ENCODE measurements at places on chromosomes 2 and 18.

DNA sequence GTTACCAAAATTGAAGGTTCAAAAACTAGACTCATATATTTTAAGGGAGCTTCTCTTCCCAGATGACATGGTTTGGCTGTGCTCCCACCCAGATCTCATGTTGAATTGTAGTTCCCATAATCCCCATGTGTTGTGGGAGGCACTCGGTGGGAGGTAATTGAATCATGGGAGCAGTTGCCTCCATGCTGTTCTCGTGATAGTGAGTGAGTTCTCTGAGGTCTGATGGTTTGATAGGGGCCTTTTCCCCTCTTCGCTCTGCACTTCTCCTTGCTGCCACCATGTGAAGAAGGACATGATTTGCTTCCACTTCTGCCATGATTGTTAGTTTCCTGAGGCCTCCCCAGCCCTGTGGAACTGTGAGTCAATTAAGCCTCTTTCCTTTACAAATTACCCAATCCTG lies 140.1 kb downstream of the MAIP1 start:
- DNase-seq = no peak

- DNase-seq = peak; percentile 23
These were observed 15.3 kb downstream of the GAREM1 start for GRCh38 chr18:32455361-32455760.

DNA sequence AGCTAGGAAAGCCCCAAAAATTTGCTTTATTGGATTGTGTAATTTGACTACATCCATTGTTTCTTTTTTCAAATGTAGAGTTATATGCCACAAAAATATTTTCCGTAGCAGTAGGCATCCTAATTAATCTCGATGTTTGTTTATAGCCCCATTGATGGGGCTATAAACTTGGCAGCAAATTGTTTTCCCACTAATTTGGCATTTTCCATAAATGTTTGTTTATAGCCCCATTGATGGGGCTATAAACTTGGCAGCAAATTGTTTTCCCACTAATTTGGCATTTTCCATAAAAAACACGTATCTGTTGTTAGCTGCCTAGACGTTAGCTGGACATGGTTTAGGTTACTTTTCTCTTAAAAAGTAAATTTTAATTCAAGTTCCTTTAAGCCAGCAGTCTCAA lies 23.8 kb downstream of the MSH2 start:
- no peak for DNase-seq

DNA sequence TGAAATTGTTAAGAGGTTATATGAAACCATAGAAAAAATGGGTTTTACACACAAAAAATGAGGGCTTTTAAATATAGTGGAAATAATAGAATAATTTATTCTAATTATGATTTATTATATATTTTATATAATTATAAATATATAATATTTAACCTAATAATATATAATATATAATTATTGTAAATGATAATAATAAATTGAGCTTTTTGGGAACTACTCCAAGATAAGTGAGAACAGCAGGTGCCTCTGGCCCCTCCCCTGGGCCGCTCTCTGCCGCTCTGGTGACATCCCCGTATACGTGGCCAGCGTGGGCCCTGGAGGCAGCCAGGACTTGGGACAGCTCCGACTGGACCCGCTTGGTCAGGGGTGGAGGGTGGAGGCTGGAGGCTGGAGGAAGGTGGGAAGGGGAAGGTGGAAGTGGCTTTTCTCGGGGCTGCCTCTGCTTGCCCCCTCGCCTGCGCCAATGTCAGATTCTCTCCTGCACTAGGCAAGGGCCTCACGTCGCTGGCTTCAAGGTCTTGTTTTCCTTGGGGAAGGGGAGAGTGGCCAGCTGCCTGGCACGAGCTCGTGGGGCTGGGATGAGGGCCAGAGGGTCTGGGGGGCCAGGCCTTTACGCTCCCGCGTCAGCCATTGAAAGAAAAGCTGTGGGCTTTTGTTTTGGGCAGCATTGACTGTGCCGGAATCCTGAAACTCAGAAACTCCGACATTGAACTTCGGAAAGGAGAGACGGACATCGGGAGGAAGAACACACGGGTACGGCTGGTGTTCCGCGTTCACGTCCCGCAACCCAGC lies 54.8 kb downstream of the NFATC1 start:
- DNase-seq = no peak

DNA sequence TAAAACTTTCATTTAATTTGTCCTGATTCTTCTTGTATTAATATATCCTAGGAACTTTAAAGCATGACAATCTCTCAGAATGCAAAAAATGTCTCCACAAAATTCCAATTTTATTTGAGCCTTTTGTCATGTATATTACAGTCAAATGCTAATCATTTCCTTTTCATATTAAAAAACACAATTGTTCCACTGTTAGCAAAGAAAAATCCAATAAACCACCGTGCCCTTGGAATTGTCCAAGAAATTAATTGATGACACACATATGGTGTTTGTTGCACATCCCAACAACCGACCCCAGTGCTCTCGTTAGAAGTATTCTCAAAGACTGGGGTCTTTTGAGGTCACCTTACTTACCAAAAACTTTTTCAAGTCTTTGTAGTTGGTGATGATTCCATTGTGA lies 28.1 kb downstream of the GFPT1 start:
- DNase-seq = no peak

GRCh38 chr2:44967727-44968432 lies 26.4 kb downstream of the SIX3 start:
- no peak for DNase-seq

- no peak for DNase-seq
These were observed 41.6 kb upstream of the TMEM177 start for GRCh38 chr2:119637371-119637770.

GRCh38 chr2:133732059-133732458 lies 163.8 kb upstream of the NCKAP5 start:
- no peak for DNase-seq

DNA sequence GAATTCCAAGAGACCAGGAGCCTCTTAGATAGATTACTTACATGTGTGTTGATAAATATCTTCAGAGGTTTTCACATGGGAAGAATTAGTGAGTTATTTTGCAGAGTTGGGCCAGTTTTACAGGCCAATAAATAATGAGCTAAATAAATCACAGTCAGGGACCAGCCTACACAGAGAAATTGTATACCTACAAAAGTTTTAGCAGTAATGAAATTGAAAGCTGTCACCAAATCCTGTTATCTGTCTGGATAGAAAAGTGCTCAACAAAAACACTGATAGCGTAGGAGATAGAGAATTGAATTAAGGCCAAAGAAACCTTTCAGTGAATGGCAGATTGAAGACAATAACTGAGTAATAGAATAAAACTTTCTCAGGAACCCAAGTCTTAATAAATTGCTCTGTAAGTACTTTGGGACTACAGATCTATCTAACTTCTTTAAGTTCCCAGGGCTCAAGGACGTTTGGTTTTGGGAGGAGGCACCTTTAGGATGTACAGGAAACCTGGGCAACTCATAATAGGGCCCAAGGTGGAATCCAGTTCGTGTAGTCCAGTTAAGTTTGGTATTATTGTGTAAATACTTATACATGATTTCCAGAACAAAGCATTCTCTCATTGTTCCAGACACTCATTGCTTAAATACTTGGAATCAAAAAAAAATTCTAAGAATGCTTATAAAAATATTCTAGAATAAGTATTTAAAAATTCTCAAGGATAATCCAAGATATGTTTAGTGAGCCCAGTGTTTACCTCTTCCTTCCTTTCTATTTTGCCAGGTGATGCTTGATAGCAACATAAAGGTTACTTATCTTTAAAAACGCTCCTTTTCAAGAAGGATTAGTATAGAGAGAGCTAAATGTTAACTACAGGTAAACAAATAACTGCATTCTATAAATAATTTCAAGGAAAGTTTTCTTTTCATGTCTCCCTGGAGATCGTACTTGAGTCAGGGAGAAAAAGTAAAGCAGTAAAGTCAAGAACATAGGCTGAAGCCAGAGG lies 134.5 kb downstream of the NCKAP5 start:
- peak; percentile 30 for DNase-seq

DNA sequence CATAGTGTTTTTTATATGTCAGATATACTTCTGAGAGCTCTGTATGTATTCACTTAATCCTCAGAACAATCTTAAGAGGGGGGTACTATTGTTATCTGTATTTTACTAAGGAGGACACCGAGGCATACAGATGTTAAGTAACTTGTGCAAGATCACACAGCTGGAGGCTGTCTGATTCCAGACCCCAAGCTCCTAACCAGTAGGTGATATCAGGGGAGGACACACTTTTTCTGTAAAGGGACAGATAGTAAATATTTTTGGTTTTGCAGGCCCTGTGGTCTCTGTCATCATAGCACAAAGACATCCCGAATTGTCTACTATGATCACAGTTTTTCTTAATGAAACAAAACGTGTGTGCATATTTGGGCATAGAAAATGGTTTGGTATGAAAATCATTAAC lies 143.7 kb downstream of the LAMA3 start:
- DNase-seq = no peak

DNA sequence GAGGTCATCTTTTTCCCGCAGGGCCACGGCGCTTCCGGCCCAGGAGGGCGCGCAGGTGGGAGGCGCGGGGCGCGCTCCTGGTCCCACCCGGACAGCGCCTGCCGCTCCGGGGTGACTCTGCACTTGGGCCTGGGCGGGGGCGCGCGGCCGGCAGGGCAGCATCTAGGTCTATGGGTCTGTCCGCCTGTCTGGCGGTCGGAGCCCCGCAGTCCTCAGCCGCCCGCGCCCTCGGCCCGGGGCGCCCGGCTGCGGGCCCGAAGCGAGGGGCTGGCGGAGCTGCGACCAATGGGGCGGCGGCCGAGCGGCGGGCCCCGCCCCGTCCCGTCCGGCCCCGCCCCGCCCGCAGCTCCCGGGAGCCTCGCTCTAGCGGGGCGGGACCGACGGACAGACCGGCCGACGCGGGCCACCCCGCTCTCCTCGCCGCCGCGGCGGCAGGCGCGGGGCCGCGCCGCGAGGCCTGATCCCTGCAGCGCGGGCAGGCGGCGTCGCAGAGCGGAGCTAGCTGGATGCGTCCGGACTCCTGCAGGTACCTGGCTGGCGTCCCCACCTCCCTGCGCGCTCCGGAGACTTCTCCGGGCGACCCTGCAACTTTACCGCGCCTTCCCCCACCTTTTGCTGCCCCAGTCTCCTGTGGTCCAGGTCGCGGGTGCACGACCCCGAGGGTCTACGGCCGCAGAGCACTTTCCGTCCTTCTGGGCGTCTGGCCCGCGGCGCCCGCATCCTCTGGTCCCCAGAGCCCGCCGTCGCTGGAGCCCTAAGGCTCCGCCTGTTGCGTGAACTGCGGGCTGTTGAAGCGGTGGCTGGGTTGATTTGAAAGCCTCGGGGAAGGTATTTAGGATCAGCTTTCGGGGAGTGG lies at the start of gene KCNS3:
Gene KCNS3, plus strand, starts transcription at position 387 of the 856 bp plus-strand sequence. CDS start 52,342 bp downstream, outside the sequence.
- peak; percentile 19 for DNase-seq

DNA sequence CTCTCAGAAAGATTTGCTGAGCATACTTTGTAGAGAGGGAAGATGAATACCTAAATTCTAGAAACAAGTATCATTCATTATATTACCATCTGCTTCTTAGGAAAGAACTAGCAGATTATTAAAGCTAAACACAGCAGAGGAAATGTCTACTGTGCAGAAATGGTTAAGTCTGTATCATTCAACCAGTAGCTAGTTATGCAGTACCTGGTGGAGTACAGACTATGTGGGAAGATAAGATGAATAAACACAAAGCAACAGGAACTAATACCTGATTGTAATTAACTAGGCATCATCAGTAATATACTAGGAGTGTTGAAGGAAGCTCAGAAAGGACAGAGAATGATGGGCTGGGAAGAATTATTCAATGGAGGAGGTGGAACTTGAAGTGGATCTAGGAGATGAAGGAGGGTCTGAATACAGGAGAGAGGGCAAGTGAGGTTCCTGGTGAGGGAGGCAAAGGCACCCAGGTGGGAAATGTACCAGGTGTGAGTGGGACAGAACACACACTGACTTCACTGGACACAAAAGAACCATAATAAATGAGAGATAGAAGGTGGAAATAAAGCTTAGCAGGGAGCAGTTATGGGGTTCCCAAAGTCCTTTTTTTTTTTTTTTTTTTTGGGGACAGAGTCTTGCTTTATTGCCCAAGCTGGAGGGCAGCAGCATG lies 9.5 kb downstream of the WDFY1 start:
- no peak for DNase-seq

DNA sequence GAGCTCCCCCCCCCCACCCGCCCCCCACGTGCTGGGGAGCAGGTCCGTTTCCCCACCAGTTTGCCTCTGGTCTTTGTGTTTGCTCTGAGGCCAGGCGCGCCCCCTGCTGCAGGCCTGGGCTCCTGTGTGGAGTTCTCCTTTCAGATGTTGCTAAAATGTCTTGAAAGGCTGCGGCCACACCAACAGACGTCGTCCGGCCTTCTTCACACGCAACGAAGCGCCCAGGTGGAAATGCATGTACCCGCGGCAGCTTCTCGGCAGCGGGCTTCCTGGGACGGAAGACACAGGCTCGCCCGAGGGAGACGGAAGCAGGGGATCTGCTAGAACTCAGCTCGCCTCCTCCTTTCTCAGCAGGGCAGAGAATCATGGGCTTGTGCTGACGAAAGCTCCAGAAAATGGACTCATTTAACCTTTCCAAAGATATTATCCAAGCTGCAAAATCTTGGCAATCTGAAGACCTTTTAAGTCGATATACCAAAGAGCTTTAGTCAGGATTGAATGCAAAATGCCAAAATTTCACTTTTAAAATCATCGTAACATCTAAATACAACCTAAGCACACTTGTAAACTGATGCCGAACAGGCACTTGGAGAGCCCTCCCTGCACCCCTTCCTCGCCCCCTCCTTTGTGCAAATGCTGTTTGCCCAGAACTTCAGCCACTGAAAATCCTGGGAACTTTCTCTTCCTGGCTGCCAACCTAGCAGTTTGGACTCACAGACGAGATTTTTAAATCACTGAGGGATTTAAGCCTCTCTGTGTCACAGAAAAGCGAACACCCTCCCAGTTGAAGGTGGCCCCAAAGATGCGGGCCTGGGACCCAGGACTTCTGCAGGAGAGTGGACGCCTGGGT lies 125.5 kb upstream of the ZNF516 start:
- DNase-seq = peak; percentile 86

DNA sequence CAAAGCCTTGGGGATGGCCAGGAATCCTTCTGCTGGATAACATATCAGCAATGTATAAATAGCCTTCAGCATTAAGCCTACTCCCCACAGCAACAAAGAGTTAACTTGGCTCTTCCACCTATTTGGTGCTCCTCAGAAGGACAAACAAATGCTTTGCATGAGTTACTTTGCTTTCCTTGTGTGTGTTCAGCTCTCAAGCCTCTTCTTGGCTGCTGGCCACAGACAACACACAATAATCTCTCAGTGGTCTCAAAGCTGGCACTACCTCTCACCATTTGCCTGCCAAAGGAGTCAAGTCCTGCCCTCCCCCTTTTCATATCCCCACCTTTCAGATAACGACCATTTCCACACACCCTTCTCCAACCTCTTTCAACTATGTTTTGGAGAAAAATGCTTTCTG lies 17.5 kb downstream of the FTCDNL1 start:
- DNase-seq = peak; percentile 3

DNA sequence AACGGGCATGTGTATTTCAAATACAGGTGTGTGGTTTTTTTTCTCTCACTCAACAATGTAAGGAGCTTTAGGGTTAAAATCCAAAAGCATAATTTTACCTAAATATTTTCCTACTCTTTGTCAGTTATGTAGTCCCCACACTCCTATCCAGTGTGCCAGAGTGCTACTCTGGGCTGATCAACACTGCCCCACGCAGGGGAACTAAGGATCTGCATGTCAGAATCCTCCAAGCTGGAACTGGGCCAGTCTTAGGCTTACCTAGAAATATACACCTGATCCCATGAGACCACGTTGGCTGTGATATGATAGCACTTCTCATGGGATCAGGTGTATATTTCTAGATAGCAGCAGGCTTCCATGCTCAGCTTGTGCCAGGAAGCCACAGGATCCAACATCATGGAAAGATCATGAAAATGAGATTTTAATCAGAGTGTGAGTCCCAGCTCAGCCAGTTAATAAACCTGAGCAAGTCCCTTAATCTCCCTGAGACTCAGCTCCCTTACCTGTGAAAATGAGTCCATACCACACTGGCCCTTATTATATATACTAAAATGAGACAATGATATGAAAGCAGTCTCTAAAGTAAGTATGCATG lies 29.7 kb downstream of the CCDC141 start:
- DNase-seq = peak; percentile 31

All from choroid plexus epithelial cell (primary cell).